Keratinocyte (primary cell): ENCODE measurements at places on chromosomes 4 and X. TPM values are rescaled to one million over a fixed set of nuclear protein-coding genes. Genes with fewer than 3 reads are reported as not detected.

The HTN3 gene
- not detected in 3 replicates for polyA plus RNA-seq

GRCh38 chrX:88146577-88146976 lies 600.4 kb upstream of the CPXCR1 start:
- no peak for DNase-seq

The SLC10A4 gene
- 0.07 TPM in 1 of 3 replicates, not detected in the others for polyA plus RNA-seq

- DNase-seq, result no peak
These were observed 1.7 kb upstream of the NHS start for GRCh38 chrX:17373337-17373736.

DNA sequence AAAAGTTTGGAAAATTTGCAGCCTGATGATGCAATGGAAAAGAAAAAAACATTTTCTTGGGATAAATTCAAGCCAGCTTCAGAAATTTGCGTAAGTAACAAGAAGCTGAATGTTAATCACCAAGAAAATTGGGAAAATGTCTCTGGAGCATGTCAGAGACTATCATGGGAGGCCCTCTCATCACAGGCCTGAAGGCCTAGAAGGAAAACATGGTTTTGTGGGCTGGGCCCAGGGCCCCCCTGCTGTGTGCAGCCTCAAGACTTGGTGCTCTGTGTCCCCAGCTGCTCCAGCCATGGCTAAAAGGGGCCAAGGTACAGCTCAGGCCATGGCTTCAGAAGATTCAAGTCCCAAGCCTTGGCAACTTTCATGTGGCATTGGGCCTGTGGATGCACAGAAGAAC lies 1049.8 kb upstream of the GRIA3 start:
- no peak for DNase-seq

DNA sequence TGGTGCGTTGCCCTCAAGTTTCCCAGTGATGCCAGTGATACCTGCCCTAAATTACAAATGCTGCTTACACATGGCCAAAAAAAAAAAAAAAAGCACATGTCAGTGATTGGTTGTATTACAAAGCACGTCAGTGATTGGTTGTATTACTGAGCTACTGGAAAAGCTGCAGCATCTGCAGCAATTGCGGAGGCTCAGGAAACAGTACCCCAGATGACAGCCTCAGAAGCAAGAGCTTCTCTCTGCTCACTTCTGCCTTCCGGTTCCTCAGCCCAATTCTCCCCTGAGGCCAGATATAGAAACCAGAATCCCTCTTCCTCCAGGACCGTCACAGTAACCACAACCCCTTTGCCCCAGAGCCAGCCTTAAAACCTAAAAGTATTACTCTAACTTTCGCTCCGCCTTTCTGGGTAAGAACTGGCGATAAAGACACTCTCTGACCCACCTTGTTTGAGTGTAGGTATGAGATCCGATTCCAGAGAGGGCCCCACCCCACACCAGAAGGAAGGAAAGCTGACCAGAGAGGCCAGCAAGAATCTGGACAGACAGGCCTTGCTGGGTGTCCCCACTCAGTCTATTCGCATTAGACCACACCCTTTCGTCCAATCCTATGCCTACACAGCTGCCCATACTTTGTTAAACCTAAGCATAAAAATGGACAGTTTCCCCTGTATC lies 85.0 kb upstream of the SORBS2 start:
- no peak for DNase-seq

The SAGE1 gene
- not detected in 3 replicates for polyA plus RNA-seq

DNA sequence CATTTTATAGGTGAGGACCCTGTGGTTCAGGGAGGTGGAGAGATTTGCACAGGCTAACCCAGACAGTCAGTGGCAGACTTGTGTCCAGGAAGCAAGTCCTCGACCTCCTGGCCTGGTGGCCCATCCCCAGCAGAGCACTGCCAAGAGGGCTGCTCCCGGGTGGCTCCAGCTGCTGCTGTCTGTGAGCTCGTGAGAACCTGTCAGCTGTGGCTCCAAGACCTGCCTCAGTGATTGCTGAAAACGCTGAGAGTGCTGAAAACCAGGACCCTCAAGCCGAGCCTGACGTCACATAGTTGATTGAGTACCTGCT lies 74.2 kb downstream of the RTL9 start:
- DNase-seq, result no peak
